ENCODE measurements at places on chromosomes 11 and 22. TPM values are rescaled to one million over a fixed set of nuclear protein-coding genes. Genes with fewer than 3 reads are reported as not detected.

DNA sequence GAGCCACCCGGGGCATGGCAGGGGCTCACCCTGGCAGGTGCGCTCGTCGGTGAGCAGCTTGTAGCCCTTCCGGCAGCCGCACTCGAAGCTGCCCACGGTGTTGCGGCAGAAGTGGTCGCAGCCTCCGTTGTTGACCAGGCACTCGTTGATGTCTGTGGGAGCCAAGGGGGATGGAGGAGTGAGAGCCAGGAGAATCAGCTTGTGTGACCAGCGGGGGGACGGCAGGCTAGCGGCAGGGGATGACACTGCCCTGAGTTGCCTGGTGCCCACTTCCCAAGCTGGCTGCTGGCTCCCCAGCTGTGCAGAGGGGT is 44.7 kb upstream of the TTLL12 start:
- no peak for DNase-seq
- H3K27ac ChIP-seq = no peak overlapping the region
- H3K36me3 ChIP-seq = no peaks in the 10 kb centered on the region
- H3K4me1 ChIP-seq = no peaks in the 10 kb centered on the region
- H3K4me3 ChIP-seq = no peak overlapping the region

GRCh38 chr11:60953781-60954180 is 1.8 kb upstream of the SLC15A3 start:
- no peaks in the 10 kb centered on the region for H3K27me3 ChIP-seq
- H3K4me1 ChIP-seq = peaks cover 40% of the 10 kb centered on the region
- no peaks in the 10 kb centered on the region for H3K36me3 ChIP-seq

GRCh38 chr11:75851203-75851602 is 36.2 kb downstream of the UVRAG start:
- H3K27ac ChIP-seq = no peak overlapping the region
- H3K4me3 ChIP-seq = no peak overlapping the region
- peaks cover 7% of the 10 kb centered on the region for H3K4me1 ChIP-seq
- peaks cover 24% of the 10 kb centered on the region for H3K36me3 ChIP-seq
- DNase-seq = no peak
- H3K27me3 ChIP-seq = no peaks in the 10 kb centered on the region

DNA sequence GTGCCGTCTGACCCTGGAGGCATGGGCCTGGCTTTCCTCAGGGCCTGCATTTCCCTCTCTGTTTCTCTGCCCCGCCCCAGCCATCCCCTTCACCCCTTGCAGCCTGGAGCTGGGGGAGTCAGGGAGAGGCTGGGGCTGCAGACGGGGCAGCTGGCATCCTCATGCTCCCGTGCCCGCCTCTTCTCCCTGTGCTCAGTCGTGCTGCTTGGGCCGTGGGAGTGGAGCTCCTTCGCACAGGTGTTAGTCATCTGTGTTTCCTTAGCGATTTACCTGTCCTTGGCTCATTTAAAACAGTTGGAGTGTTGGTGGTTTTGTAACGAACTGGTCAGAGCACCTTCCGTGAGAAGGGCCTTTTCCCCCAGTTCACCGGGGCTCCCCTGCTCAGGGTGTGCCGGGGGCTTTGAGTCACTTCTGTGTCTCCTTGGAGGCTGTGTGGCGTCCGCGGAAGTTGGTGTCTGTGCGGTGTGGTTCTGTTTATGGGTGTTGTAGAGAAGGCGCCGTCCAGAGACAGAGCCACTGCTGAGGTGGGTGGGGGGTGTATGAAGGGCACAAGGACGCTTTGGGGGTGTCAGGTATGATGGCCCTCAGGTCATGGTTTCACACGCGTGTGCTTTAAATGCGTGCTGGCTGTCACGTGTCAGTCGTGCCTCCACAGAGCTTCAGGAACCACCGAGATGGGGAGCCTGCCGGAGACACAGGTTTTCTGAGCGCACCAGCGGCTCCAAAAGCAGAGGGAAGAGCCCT is 19.5 kb downstream of the BRSK2 start:
- H3K4me3 ChIP-seq = no peak overlapping the region
- H3K27me3 ChIP-seq = no peaks in the 10 kb centered on the region
- no peaks in the 10 kb centered on the region for H3K36me3 ChIP-seq
- DNase-seq = no peak
- H3K4me1 ChIP-seq = no peaks in the 10 kb centered on the region
- no peak overlapping the region for H3K27ac ChIP-seq

The PHF21A gene
- total RNA-seq = 33.0 TPM

GRCh38 chr22:45254789-45255278 is 14.1 kb upstream of the KIAA0930 start:
- no peaks in the 10 kb centered on the region for H3K4me1 ChIP-seq
- no peaks in the 10 kb centered on the region for H3K27me3 ChIP-seq
- DNase-seq = no peak
- H3K4me3 ChIP-seq = no peak overlapping the region

DNA sequence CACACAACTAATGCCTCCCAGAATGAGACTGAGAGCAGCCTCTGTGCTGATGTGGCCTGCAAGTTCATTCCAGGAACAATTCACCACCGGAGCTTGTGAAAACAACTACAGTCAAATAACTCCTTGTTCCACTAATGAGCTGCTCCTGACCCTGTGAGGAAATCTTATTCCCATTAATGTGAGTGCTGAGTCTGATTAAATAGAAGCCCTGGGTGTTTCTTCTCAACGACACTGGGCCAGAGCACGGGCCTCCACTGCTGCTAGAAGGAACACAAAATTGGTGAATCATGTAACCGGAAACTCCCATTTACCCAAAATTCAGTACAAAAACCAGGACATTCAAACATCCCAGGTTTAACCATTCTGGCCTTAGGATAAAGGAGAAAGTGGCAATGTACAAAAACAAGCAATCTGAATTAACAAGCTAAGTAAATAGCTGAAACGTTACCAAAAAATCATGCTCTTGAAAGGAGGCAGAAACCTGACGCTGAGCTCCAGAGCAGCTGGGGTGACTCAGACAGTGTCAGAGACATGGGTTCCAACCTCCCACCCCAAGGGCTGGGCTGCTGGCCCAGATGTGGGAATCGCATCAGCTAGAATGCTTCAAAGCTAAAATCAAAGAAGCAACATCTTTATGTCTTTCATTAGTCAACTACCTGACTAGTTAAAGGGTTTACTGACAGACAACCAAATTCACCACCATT is 26.7 kb downstream of the SERGEF start:
- H3K27me3 ChIP-seq = no peaks in the 10 kb centered on the region
- H3K36me3 ChIP-seq = peaks cover 59% of the 10 kb centered on the region
- H3K4me3 ChIP-seq = no peak overlapping the region

The COA4 gene
- 207 TPM for total RNA-seq

DNA sequence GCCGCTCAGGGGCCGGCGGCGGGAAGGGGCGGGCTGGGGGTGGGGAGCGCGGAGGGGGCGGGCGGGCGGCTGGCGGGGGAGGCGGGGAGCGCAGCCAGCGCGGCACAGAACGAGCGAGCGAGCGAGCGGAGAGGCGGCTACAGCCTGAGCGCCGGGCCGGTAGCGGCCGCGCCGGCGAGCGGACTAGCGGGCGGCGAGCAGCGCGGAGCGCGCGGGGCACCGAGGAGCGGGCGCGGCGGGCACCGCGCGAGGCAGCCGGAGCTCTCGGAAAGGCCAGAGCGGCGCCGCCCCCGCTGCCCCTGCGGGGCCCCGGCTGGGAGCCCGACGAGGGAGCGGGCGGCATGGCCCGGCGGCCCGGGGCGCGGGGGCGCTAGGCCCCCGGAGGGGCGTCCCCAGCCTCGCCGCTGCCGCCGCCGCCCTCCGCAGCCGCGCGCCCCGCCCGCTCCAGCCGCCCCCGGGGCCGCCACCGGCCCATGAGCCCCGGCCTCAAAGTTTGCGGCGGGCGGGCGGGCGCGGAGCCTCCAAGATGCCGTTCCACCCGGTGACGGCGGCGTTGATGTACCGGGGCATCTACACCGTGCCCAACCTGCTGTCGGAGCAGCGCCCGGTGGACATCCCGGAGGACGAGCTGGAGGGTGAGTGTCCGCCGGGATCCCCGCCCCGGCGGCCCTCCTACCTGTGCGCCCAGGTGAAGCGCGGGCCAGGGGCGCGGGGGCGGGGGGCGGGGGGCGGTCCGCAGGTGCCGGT is at the start of gene CABP7:
TSS of gene CABP7 (plus strand) at position 105 of the 747 bp plus-strand sequence. CDS start at position 527, 422 bp downstream.
- no peaks in the 10 kb centered on the region for H3K27me3 ChIP-seq
- no peak within 1 kb of the TSS for H3K4me3 ChIP-seq
- no peak within 1 kb of the TSS for H3K27ac ChIP-seq
- no peak for DNase-seq
- no peaks in the 10 kb centered on the region for H3K36me3 ChIP-seq

The SAA1 gene
- total RNA-seq = not detected

DNA sequence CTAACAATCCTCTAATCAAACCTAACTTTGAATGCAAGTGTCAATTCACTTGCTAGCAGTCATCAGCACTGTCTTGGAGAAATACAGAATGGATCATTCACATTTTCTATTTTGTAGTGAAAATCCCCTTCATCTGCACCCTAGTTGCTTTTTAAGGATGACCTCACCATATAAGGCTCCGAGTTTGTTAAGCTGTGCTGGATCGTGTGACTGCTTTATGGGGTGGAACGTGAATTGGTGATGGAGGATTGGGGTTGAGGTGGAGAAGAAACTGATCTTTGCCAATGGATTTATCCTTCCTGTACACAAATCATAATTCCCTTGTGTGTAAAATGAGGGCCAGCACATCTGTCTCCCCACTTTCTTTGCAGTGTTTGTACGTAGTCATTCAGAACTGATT is 85.6 kb upstream of the TBCEL start:
- H3K4me3 ChIP-seq = no peak overlapping the region
- H3K36me3 ChIP-seq = no peaks in the 10 kb centered on the region
- H3K4me1 ChIP-seq = no peaks in the 10 kb centered on the region
- H3K27me3 ChIP-seq = no peaks in the 10 kb centered on the region
- DNase-seq = no peak

DNA sequence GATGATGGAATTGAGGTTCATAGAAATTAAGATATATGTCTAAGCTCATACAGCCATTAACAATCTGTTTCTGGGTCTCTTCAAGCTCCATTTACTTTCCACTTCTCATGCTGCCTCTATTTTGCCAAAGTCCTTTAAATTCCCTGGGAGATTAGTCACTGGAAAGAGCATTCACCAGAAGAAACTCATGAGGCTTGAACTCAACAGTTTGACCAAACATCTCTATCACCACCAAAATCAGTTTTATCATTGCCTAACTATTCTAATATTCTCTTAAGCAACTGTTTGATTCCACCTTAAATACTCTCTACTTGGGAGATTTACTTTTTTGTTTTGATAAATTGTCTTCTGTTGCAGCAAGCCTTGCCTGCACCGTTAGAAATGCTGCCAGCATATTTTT is 881.3 kb downstream of the KCNA4 start:
- H3K36me3 ChIP-seq = no peaks in the 10 kb centered on the region
- no peak overlapping the region for H3K27ac ChIP-seq
- DNase-seq = no peak
- no peaks in the 10 kb centered on the region for H3K27me3 ChIP-seq
- H3K4me1 ChIP-seq = no peaks in the 10 kb centered on the region

DNA sequence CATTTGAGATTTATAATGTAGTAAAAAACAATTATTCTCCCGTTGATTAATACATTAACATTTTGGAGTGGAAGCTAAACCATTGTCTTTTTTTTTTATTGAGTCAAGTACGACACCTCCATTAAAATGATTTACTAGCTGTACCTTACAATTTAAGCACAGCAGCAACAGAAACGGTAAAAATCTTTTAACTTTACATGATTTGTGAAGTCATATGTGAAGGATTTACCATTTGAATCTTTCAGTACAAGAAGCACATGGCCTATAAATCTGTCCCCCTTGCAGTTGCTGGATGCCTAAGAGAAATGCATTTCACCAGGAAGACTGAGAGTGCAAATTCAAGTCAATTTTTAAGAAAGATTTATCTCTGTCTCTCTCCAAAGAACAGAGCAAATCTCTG is 324.6 kb downstream of the CADM1 start:
- no peak for DNase-seq
- H3K4me1 ChIP-seq = no peaks in the 10 kb centered on the region
- H3K27me3 ChIP-seq = no peaks in the 10 kb centered on the region
- H3K27ac ChIP-seq = no peak overlapping the region
- no peaks in the 10 kb centered on the region for H3K36me3 ChIP-seq

The OOSP2 gene
- total RNA-seq = not detected

- no peak overlapping the region for H3K27ac ChIP-seq
- H3K4me3 ChIP-seq = no peak overlapping the region
- 0 out of 2 replicates have a peak, but pooled peaks cover 3% of the 10 kb centered on the region for H3K27me3 ChIP-seq
- no peak for DNase-seq
- H3K4me1 ChIP-seq = no peaks in the 10 kb centered on the region
These were observed 34.1 kb upstream of the ME3 start for GRCh38 chr11:86706338-86707131.

DNA sequence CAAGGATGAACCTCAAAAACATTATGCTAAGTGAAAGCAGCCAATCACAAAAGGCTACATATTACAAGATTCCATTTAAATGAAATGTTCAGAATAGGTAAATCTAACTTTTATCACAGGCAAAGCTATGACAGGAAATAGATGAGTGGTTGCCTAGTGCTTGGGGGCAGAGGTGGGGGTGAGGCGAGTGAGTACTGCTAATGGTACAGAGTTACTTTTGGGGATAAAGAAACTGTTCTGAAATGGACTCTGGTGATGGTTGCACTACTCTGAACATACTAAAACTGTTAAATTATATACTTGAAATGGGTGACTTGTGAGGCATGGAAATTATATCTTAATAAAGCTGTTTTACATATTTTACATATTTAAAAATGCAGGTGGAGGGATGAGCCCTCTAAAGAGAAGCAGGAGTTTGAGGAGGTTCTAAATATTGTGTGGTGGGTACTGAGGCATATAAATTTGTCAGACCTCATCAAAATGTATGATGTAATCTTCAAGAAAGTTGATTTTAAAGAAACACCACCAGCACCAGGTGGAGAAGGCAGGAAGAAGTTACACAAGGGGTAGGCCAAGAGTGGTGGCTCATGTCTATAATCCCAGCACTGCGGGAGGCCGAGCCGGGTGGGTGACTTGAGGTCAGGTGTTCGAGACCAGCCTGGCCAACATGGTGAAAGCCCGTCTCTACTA is 3.6 kb downstream of the SLC43A1 start:
- peak overlapping the region; percentile 95 for H3K27ac ChIP-seq
- peaks cover 47% of the 10 kb centered on the region for H3K4me1 ChIP-seq
- peaks cover 9% of the 10 kb centered on the region for H3K36me3 ChIP-seq
- DNase-seq = peak; percentile 87
- no peaks in the 10 kb centered on the region for H3K27me3 ChIP-seq
- H3K4me3 ChIP-seq = peak overlapping the region; percentile 97

GRCh38 chr11:133821776-133822175 is 23.5 kb downstream of the SPATA19 start:
- no peak overlapping the region for H3K27ac ChIP-seq
- no peaks in the 10 kb centered on the region for H3K27me3 ChIP-seq
- no peaks in the 10 kb centered on the region for H3K36me3 ChIP-seq

The SELENOH gene
- total RNA-seq = 112 TPM

The CLTCL1 gene
- 5.0 TPM for total RNA-seq
